Stimulated activated CD4-positive, alpha-beta T cell treated with anti-CD3 and anti-CD28 coated beads, Interleukin-15, amount 100 ng/mL, for 1 hour (primary cell): ENCODE measurements at places on chromosomes 12 and 14.
A peak's percentile ranks its signal among the peaks of the same experiment; 100 is the strongest.

DNA sequence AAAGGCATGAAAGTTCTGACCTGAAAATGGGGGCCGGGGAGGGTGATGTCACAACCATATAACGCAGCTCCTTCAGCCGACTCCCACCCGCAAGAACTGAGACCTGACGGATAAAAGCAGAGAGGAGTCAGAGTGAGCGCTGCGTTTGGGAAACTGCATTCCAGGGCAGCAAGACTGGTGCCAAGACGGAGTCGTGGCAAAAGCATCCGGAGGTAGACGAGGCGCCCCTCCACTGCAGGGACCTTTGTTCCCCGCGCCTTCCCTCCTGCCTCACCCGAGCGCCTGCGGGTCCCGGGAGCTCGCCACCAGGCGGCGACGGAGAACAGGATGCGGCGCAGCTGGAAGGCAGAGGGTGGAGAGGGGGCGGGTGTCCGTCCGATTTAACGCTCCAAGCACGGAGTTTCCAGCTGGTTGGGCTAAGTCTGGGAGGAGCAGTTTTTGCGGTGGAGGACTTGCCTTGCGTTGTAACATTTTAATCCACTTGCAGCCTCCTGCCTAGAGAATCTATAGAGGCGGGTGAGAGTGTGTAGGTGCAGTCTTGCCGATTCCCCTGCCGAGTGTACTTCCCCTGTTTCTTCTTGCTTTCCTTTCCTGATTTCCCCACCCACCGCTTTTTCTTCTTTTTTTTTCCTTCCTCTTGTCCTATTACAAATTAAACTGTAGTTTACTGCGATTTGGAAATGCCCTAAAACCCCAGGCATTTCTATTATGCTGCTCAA lies 1.2 kb upstream of the CPNE8 start:
- peak; percentile 37 for DNase-seq

- no peak for DNase-seq
Measured at GRCh38 chr14:78228702-78229327, 58.6 kb downstream of the NRXN3 start.

DNA sequence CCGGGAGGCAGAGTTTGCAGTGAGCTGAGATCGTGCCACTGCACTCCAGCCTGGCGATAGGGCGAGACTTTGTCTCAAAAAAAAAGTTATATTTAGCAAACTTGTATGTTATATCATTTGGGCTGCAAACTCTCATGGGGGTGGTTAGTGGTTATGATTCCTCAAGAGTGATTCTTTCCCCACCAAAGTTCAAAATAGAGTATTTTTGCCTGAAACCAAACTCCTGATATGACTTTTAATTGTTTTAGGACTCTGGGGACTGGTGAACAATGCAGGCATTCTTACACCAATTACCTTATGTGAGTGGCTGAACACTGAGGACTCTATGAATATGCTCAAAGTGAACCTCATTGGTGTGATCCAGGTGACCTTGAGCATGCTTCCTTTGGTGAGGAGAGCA lies 18.6 kb downstream of the HSD17B6 start:
- no peak for DNase-seq

DNA sequence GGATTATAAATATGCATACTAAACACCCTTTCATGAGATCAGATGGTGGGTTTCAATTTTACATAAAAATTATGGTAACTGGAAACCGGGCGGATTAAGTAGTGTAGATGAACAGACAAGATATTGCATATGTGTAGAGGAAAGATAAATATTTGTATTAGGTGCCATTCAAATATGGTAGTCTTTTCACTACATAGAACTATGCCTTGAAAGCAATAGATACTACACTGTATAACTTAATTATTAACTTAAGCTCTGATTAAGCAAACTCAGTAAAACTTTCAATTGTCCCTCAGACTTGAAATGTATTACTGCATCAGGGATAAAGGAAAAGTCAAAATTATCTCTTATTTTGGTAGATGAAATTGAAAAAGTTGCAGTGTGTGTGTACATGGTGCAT lies 1.9 kb downstream of the PTPN21 start:
- no peak for DNase-seq

DNA sequence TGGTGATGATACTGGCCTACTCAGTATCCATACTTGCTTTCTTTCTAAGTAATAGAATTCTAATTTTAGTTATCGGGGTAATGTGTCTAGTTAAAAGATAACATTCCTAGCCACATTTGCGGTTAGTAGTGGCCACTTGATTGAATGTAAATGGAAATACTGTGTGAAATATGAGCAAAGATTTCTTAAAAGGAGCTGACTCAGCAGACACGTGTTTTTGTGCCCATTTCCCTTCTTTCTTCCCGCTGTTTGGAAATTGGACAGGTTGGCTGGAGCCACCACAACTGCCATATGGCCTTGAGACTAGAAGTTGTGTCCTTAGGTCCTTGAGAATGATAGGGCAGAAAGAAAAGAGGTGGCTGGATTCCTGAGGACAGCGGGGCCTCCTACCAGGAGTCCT lies 19.8 kb upstream of the DCD start:
- DNase-seq: no peak

GRCh38 chr14:76710056-76711010 lies 50.9 kb upstream of the VASH1 start:
- no peak for DNase-seq

GRCh38 chr12:51424094-51424661 lies 453 bp upstream of the SLC4A8 start:
- DNase-seq: no peak

- no peak for DNase-seq
Measured at GRCh38 chr12:122979908-122980182, 636 bp upstream of the ARL6IP4 start.

GRCh38 chr14:100384819-100385813 lies 62.0 kb downstream of the SLC25A47 start:
- DNase-seq: no peak

- DNase-seq: no peak
Measured at GRCh38 chr14:88289234-88289633, 33.8 kb downstream of the KCNK10 start.

- DNase-seq: no peak
Measured at GRCh38 chr12:29640589-29641345, 143.0 kb downstream of the TMTC1 start.

DNA sequence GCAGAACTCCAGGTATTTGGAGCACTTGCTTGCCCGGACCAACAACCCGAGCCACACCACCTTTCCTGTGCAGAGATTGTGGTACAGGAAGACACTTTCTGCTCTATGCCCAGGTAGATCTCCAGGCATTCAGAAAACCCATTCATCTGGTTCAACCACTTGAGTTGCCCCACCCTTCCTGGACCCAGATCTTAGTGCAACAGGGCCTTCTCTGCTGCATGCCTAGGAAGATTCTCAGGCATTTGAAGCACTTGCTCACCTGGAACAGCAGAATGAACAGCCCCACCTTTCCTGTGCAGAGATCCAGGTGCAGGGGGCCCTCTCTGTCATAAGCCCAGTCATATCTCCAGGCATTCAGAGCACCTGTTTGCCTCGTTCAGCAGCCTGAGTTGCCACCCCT lies 412.8 kb upstream of the MGAT4C start:
- no peak for DNase-seq

- DNase-seq: no peak
Measured at GRCh38 chr12:113120670-113121370, 14.7 kb downstream of the RASAL1 start.

DNA sequence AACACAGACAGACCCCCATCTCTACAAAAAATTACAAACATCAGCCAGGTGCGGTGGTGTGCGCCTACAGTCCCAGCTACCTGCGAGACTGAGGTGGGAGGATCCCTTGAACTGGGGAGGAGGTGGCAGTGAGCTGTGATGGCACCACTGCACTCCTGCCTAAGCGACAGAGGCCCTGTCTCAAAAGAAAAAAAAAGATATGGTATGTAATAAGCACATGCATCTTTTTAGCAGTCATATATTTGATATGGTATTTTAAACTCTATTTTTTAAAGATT lies 7.2 kb downstream of the SLC15A4 start:
- DNase-seq: no peak

DNA sequence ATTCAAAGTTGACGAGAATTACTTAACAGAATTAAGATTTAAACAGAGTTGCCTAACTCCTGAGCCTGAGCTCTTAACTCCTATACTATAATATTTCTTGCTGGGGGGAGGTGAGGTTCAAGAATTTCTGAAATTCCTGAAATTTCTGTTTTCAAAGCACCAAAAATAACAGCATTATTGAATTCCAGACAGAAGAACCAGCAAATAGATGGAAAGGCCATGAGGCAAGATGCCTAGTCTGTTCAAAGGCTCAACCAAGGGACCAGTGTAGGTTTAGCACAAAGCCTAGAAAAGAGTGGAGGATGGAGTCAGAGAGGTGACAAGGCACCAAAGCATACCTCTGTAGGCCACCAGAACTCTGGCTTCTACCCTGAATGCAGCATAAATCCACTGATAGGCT lies 76.4 kb downstream of the PPP1R12A start:
- no peak for DNase-seq

- no peak for DNase-seq
Measured at GRCh38 chr14:104278214-104278534, 139.8 kb downstream of the KIF26A start.

DNA sequence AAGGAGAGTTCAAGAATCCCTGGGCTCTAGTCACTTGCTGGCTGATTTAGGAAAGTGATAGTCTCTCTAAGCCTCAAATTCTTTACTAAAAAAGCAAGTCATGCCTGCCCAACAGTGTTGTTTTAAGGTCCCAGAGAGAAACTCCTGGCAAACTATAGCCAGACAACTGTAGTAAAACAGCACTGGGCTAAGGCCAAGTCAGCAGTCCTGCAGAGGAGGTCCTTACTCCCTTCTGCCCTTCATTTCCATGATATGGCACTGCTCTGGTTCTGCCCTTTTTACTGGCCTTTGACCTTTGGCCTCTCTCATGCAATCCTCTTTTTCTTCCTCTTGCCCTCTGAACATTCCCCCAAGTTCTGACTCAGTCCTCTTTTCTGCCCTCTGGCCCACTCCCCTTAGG lies 74.9 kb downstream of the VWF start:
- no peak for DNase-seq

DNA sequence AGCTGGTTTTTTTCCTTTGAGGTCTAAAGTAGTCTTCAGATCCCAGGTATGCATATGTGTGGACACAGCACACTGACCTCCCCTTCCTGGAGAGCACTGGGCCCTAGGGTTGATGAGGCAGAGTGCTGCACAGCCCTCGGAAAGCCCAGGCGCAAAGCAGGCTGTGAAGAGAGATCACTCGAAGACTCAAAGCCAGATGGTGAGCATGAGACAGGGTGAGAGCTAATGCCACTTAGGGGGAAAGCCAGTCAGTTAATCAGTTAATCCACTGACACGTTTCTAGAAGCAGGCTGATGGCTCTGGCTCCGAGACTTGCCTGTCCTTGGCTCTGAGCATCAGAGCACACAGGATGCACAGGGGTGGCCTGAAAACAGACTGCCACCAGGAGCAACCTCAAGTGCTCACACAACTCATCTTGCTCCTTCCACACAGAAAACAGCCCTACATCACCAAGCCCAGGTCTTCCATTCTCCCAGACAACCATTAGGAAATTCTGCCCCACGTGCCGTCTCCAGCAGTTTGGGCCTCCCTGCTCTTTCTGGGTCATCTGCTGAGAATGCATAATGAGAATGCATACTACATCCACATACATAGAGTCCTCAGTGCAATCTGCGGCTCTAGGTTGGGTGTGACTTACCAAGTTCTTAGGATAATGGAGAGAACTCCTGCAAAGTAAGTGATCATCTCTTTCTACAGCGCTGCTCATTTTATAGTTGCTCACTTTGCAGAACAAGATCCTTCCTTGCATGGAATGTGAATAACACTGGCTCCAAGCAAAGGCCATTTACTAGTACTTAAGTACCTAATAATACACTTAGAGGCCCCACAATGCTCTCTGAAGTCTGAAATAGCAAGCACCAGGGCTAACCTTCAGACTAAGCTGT lies 12.0 kb downstream of the AQP6 start:
- DNase-seq: no peak

DNA sequence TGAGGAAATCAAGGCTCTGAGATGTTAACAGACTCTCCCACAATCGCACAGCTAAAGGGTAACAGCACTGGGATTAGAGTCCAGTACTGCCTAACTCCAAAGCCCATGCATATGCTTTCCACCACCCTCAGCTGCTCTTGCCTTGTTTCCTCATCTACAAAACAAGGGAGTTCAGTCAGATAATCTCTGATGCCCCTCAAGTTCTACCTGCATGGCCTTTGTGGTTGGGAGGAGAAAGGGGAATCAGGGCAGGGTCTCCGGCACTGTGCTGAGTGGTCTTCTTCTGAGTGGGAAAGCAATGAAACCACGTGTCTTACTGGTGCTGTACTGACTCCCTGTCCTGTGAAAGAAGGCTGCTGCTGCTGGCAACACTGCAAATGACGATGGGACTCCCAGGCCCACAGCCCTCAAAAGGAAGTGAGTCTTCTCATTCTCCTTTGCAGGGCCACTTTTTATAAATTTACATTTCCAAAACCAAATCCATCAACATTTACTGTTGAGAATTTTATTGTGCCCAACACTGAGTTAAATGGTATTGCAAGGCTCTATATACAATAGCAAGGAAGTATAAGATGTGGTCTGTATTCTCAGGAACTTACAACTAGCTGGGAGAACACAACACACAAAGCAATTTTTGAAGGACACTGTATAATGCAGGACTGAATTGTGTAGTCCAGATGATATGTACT lies 19.7 kb upstream of the DUSP16 start:
- DNase-seq: no peak

GRCh38 chr14:79044894-79045624 lies 874.9 kb downstream of the NRXN3 start:
- DNase-seq: no peak

DNA sequence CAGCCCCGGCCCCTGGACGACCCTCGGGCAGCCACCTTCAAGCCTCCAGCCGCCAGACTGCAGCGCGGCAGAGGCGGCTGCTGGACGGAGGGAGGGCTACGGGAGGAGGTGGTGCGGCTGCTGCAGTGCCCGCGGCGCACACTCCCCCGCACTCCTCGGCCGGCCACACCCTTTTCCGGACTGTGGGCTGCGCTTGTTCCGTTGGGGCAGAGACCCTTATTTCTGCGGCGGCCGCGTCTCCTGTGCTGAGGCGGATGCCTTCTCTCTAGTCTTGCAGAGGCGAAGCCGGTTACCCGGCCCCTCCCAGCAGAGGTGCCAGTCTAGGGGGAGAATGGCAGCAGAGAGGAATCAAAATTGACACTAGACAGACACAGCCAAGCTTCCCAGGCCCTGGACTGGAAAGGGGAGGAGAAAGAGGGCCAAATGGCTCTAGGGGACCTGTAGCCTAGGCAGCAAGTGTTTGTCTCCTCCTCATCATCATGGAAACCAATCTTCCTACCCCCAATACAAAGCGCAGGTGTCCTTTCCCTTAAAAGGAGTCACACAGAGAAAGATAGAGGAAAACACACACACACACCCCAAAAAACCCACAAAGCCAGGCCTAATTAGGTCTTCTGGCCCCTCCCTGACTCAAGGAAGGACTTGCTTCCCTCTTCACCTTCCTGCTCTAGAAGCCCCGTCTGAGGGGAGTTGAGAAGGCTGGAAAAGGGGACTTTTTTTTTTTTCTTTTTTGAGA lies 1.3 kb downstream of the ESYT1 start:
- DNase-seq: peak; percentile 60

- DNase-seq: no peak
Measured at GRCh38 chr12:5456906-5457305, 25.0 kb downstream of the NTF3 start.

- DNase-seq: no peak
Measured at GRCh38 chr14:89013098-89013504, 188.7 kb downstream of the TTC8 start.

GRCh38 chr12:120528861-120529525 lies at the start of gene COQ5:
TSS of gene COQ5 (minus strand) at chr12:120529158. CDS start at chr12:120529141, 17 bp downstream.
- peak; percentile 62 for DNase-seq
